EL (cell line): ENCODE measurements at places on chromosomes 4 and X.
A peak's percentile ranks its signal among the peaks of the same experiment; 100 is the strongest.

GRCh38 chr4:94253036-94253435 is 45.4 kb downstream of the SMARCAD1 start:
- no peak for DNase-seq

- no peak for DNase-seq
Observed at GRCh38 chr4:52709155-52709554, 42.1 kb downstream of the ERVMER34-1 start.

GRCh38 chrX:106249706-106250379 is 81.7 kb downstream of the PWWP3B start:
- no peak for DNase-seq

GRCh38 chr4:163858515-163858914 is 364.0 kb downstream of the TMA16 start:
- no peak for DNase-seq

GRCh38 chr4:30553706-30554105 is 166.5 kb upstream of the PCDH7 start:
- peak; percentile 0 for DNase-seq

- peak; percentile 0 for DNase-seq
Observed at GRCh38 chrX:3462166-3462508, 115.7 kb upstream of the MXRA5 start.

DNA sequence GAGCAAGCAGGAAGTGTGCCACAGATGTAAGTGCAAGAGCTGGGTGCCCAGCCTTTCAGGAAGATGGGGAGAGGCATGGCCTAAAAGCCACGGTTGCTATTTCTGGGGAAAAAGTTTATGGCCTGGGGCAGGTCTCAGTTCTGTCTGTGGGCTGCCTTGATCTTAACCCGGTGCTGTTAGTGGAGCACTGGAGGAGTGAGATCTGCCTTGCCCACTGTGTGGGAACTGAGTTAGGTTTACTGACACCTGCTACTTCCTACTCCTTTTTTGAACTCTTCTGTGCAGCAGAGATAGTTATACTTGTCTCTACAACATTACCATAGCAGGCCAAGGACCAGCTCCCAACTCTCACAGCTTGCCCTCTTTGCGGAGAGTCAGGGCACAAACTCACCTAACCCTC is 76.5 kb downstream of the ITM2A start:
- no peak for DNase-seq

DNA sequence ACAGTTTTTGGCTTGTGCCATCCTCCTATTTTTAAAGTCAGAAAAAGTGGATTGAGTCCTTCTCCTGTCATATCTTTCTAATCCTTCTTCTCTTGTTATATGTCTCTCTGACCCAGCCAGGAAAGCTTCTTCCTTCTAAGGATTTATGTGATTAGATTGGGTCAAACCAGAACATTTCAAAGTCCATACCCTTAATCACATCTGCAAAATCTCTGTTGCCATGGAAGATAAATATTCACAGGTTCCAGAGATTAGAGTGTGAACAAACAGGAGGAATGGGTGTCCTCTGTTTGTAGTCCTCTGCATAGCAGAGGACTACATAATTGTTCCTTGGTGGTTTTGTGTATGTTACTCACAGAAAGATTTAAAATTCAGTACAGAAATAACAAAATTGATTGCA is 421.2 kb downstream of the EPHA5 start:
- DNase-seq = no peak

- DNase-seq = no peak
Observed at GRCh38 chrX:19742826-19743225, 144.6 kb downstream of the SH3KBP1 start.

GRCh38 chr4:174582463-174582862 is 60.2 kb upstream of the HPGD start:
- DNase-seq = no peak

- DNase-seq = no peak
Observed at GRCh38 chr4:855880-856224, 29.9 kb upstream of the CPLX1 start.

GRCh38 chrX:136146614-136147314 is 569 bp upstream of the FHL1 start:
- DNase-seq = no peak
